ENCODE measurements at places on chromosomes 5 and 9. TPM values are rescaled to one million over a fixed set of nuclear protein-coding genes. Genes with fewer than 3 reads are reported as not detected.

The PCDHGA4 gene
- total RNA-seq = not detected

The SWI5 gene
- total RNA-seq = 4.3 TPM

The HTR1A gene
- total RNA-seq = not detected

The PCDHA3 gene
- not detected for total RNA-seq

The PCA3 gene
- total RNA-seq = not detected

The RNF183 gene
- not detected for total RNA-seq

The TIMD4 gene
- total RNA-seq = 3.1 TPM

The ACSL6 gene
- 14.8 TPM for total RNA-seq

The UBE2D2 gene
- total RNA-seq = 180 TPM

The SOHLH1 gene
- total RNA-seq = not detected

The SLC34A3 gene
- not detected for total RNA-seq

The OR1J2 gene
- not detected for total RNA-seq

The GAS1 gene
- 0.84 TPM for total RNA-seq

The GPX8 gene
- total RNA-seq = not detected

The FRMD3 gene
- 1.2 TPM for total RNA-seq

The IL9 gene
- not detected for total RNA-seq

The FOXD4L3 gene
- not detected for total RNA-seq

The C1QTNF2 gene
- not detected for total RNA-seq

The FAM81B gene
- not detected for total RNA-seq

The BAAT gene
- not detected for total RNA-seq

The CNTFR gene
- not detected for total RNA-seq

The BARHL1 gene
- total RNA-seq = not detected

The LTC4S gene
- 3.2 TPM for total RNA-seq

The EQTN gene
- not detected for total RNA-seq

The TNFSF15 gene
- total RNA-seq = not detected

The CARTPT gene
- total RNA-seq = not detected

The PHAX gene
- 32.8 TPM for total RNA-seq

The UGT3A2 gene
- total RNA-seq = not detected

The MELK gene
- total RNA-seq = 0.24 TPM

The PCDHGA7 gene
- 0.08 TPM for total RNA-seq

The SLC22A4 gene
- 1.0 TPM for total RNA-seq

The FCN2 gene
- total RNA-seq = not detected

The RALGPS1 gene
- total RNA-seq = 5.4 TPM

The PCDHB2 gene
- total RNA-seq = not detected

The PAPPA gene
- total RNA-seq = not detected

The ZNF354C gene
- total RNA-seq = 2.4 TPM

The PCDHGB6 gene
- total RNA-seq = not detected

The WDR31 gene
- 0.43 TPM for total RNA-seq

The BSPRY gene
- not detected for total RNA-seq

The DPYSL3 gene
- not detected for total RNA-seq

The CDKN2B gene
- total RNA-seq = not detected

The PLK2 gene
- 53.3 TPM for total RNA-seq

The PTGES2 gene
- 38.8 TPM for total RNA-seq

The ATP10B gene
- total RNA-seq = not detected

The GPR151 gene
- total RNA-seq = not detected

The CANX gene
- total RNA-seq = 131 TPM

The MBLAC2 gene
- total RNA-seq = 3.2 TPM

The PCDHGB3 gene
- 0.22 TPM for total RNA-seq

The SCGB3A1 gene
- total RNA-seq = not detected

The PCDHB10 gene
- total RNA-seq = not detected
